ENCODE measurements at places on chromosomes 5 and 9.

- DNase-seq = no peak
These were observed 39.6 kb downstream of the KCNT1 start for GRCh38 chr9:135741276-135742219.

GRCh38 chr5:14424011-14424685 lies 157.4 kb upstream of the OTULINL start:
- DNase-seq = no peak

DNA sequence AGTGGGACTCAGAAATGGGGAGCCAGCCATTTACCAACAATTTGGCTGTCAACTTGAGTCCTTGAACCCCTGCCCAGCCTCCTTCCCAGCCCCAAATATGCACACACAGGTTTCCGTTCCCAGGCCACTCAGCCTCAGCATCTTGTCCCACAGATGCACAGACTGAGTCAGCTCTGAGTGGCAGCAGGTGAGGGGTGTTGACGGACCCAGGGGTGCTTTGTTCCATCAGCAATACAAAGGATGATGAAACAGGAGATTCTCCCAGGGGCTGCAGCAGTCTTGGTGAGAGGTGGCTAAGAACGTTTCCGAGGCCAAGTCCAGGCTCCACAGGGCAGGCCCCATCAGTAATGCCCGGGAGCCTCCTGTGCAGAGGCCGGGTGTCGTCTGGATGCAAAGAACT lies 4.9 kb upstream of the OLFM1 start:
- DNase-seq = no peak

DNA sequence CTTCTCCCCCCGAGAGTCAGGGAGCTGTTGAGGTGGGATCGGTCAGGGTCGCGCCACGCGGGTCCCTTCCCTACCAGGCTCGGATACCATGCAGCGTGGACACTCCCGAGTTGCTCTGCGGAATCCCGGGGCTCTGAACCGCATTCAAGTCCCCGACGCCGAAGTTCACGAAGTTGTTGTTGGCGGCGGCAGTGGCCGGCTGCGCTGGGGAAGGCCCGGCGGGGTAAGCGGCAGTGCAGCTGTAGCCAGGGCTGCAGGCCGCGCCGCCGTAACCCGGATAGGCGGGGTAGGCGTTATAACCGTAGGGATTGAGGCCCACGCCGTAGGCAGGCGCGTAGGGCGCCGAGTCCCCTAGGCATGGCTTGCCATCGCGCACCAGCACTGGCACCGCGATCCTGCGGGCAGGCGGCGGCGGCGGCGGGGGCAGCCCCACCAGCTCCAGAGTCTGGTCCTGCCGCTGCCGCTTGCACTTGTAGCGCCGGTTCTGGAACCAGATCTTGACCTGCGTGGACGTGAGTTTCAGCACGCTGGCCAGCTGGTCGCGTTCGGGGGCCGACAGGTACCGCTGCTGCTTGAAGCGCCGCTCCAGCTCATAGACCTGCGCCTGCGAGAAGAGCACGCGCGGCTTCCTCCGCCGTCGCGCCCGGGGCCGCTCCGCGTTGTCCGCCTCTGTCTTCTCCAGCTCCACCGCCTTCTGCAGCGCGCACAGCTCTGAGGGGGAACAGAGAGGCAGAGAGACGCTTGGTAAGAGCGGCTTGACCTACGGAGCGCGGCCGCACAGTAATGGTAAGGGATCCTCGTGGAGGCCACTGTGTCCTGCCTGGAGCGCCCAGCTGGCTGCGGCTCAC lies 2.3 kb downstream of the NKX2-5 start:
- no peak for DNase-seq

DNA sequence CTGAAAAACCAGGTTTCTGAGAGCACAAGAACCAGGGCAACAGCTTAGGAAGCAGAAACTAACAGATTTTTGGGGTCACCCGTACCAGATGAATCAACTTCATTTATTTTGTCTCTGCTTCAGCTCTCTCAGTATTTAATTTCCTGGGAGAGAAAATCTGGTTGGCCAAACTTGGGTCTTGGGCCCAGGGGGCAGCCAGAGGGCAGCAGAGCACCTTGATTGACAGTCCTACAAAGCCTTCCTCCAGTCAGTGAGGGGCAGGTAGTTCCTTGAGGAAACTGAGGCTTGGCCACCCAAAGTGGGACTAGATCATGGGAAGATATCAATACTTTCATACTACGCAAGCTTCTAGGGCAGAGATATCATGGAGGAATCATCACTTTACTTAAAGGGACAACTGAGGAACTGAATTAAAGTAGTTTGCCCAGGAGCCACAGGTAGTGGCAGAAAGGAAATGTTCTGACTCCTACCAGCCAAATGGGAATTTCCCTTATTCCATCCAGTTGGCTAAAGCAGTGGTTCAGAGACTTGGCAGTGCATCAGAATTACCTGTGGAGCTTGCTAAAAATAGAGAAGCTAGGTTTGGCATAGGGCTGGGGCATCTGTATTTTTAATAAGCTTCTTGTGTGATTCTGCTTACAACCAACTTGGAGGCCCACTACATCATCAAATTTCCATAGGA lies 21.5 kb upstream of the ARHGAP26 start:
- DNase-seq = no peak

DNA sequence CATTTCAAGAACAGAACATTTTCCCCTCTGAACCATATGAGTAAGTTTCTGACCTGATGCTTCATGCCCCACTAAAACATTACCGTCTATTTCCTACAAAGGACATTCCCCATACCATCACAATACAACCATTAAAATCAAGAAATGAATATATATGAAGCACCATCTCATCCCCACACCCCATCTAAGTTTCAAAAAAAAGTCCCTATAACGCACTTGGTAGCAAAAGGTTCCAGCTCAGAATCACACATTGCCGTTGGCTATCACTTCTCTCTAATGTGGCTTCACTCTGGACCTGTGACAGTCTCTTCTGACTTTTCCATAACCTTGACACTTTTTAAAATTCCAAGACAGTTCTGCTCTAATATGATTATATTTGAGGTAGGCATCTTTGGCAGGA lies 5.9 kb downstream of the EMB start:
- no peak for DNase-seq

- DNase-seq = no peak
These were observed 182.8 kb downstream of the SEMA5A start for GRCh38 chr5:9363026-9363425.

DNA sequence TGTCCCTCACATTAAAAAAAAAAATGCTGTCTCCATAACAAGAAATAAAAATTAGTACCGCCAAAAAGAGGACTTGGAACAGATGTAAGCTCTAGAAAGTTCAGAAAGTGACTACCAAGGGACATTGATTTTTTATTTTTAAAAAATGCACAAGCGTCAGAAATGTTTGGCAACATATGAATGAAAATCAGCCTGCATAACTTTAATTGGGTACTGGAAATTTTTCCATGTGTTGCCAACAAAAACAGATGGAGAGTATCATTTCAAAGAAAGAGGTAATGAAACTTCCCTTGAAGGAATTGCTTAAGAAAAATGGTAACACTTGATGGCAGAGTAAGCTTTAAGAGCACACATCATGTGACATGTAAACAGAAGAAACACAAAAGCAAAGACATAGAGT lies 47.2 kb downstream of the OR2K2 start:
- DNase-seq = no peak

- no peak for DNase-seq
These were observed 173.9 kb downstream of the WDR70 start for GRCh38 chr5:37552770-37553719.

DNA sequence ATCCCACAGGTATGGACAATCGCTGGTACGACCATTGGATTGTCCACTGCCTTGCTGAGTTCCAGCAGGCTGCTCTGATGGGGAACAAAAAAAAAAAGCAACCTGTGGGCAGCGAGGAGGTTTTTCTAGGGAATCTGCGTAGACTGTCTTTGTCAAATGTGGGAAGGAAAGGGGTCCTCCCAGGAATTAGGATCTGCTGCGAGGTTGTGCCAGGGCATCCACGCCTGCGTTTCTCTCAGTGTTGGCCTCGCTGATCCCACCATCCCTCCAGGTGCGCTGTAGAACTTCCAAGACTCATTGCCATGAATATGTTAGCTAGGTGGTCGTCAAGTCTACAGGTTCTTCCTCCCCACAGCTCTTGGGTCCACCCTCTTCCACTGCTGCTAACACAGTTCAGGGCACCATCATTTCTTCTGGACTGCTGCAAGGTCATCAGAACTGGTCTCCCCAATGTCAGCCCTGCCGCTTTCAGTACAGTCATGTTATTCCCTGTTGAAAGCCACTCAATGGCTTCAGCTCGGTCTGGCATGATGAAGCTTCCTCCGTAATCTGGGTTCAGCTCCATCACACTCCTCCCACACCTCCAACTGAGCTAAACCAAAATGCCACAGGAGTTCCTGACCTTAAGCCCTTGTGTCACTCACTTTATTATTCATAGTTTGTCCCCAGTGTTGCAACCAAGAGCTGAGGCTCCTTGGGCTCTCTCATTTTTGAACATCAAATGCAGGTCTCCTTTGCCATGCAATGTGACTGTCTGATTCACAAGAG lies 79.5 kb upstream of the DMRT1 start:
- DNase-seq = no peak

- DNase-seq = no peak
These were observed 779 bp upstream of the VCAN start for GRCh38 chr5:83470526-83471404.

DNA sequence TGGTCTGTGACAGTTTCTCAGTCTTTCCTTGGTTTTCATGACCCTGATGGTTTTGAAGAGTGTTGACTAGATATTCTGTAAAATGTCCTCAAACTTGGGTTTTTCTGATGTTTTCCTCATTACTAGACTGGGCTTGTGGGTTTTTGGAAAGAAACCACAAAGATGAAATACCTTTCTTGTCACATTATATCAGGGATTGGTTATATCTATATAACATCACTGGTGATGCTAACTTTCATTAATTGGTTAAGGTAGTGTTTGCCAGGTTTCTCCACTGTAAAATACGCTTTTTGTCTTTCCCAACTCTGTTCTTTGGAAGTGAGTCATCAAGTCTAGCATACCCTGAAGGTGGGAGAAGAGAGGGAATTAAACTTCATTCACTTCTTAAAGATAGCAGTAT lies 3.3 kb upstream of the IL31RA start:
- no peak for DNase-seq

- DNase-seq = no peak
These were observed 36.6 kb downstream of the CTNNA1 start for GRCh38 chr5:138789771-138790242.

- no peak for DNase-seq
These were observed 90.8 kb downstream of the PLPPR1 start for GRCh38 chr9:101119206-101119819.

DNA sequence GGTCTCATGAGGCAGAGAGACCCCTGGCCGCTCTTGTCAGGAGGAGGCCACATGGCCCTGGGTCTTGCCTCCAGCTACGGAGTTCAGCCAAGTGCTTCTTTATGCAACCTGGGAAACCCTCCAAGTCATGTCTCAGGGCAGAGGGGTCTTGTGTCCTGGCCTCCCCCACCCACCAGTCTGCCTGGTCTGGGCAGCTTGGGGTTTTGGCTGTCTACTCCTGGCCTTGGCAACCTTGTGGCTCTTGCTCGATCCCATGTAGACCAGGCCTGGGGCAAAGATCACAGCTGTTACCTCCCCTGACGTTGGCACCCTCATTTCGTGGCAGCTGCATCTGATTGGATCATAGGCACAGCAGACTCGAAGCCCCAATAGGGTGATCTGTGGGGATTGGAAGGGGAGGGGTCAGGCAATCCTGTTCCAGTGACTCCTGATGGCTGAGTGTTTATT lies 28.4 kb downstream of the JADE2 start:
- DNase-seq = no peak

- no peak for DNase-seq
These were observed 180.9 kb upstream of the SLC24A2 start for GRCh38 chr9:19969721-19970120.

DNA sequence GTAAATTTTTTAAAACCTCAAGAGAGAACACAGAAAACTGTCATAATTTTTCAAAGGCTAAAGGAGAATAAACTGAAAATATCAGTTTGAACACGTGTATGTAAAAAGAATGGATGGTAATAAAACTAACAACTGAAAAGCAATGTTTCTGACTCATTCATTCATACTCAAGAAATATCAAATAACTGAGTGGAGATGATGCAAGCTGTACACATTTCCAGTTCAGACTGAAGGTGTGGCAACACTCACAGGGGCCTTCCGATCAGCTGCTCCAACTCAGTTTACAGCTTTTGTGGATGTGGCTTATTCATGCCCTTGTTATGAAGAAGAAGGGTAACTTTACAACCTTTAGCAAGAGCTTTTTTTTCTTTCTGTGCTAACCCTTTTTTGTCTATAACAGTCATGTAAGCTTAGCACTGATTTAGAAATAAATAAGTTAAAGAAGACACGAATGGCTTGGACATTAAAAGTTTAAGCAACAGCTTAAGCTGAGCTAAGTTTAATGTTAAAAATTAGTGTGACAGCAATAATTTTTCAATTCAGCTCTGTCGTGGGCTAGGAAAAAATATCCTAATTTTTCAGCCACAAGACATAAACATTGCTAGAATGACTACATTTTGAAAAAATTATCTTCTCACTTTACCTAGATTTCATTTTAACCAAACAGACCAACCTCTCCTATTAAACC lies 453.5 kb downstream of the RAB3C start:
- DNase-seq = no peak

- DNase-seq = no peak
These were observed 2.9 kb downstream of the OR2S2 start for GRCh38 chr9:35954942-35955546.

- no peak for DNase-seq
These were observed 108.4 kb downstream of the PSD2 start for GRCh38 chr5:139903795-139904565.

DNA sequence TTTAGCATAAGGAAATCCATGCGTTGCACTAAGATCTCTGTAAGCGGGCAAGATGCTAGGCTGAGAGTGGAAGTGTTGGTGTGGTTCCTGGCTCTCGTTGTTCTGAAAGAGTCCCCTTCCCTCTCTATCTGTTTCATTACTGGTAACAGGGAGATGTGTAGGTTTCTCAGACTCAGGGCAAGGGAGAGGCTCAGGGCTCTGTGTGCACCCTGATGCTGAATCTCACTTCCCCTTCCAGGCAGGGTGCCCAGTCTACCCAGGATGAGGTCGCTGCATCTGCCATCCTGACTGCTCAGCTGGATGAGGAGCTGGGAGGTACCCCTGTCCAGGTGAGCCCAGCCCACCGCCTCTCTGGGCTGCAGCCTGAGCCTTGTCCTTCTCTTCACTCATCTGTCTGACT lies 45.7 kb downstream of the STOM start:
- no peak for DNase-seq

GRCh38 chr9:100652850-100653249 lies 75.0 kb downstream of the CAVIN4 start:
- no peak for DNase-seq

DNA sequence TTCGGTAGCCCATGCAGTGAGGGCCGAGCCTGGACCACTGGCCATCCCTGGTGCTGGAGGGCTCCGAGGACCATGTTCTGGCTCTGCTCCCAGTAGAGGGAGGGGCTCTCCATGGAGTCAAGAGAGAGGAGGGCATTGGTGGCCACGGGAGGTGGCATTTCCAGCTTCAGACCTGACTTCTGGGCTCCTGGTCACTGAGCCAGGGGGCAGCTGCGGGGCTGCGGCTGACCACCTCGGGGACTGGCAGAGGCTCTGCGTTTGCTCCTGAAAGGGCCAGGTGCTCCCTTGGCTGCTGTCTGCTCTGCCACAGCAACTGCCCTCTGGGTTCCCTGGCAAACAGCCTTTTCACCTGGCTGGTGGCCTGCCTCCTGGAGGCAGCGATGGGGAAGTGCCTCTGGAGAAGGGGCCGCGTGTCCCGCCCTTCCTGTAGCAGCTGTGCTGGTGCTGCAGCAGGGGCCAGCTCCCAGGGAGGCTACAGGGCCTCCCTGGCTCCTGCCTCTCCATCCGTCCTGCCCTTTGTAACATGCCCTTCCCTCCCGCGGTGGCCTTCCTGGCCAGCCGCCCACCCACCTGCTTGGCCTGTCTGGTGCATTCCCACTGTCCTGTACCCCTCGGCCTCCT lies 144.6 kb downstream of the CACNA1B start:
- DNase-seq = no peak

Measured in stimulated activated CD8-positive, alpha-beta memory T cell treated with anti-CD3 and anti-CD28 coated beads, Interleukin-4, amount 100 ng/mL, for 1 hour (primary cell).